ENCODE measurements at places on chromosomes 7 and 10.

- DNase-seq, result no peak
These were observed 113.7 kb downstream of the LRMDA start for GRCh38 chr10:75544993-75545706.

DNA sequence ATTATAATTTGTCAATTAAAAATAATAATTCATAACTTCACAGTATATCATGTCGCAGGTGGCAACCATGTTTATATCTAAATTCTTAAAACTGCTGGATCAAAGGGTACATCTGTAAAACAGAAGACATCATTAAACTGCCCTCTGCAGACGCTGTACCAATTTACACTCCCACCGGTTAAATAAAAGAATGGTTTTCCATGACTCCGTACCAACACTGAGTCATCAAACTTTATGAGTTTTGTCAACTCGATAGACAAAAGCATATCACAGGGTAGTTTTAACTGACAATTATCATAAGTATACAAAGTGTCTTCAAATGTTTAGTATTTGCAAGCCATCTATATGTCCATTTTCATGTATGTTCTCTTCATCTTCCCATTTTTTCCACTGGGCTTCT is 5.7 kb upstream of the GSTK1 start:
- DNase-seq, result no peak

DNA sequence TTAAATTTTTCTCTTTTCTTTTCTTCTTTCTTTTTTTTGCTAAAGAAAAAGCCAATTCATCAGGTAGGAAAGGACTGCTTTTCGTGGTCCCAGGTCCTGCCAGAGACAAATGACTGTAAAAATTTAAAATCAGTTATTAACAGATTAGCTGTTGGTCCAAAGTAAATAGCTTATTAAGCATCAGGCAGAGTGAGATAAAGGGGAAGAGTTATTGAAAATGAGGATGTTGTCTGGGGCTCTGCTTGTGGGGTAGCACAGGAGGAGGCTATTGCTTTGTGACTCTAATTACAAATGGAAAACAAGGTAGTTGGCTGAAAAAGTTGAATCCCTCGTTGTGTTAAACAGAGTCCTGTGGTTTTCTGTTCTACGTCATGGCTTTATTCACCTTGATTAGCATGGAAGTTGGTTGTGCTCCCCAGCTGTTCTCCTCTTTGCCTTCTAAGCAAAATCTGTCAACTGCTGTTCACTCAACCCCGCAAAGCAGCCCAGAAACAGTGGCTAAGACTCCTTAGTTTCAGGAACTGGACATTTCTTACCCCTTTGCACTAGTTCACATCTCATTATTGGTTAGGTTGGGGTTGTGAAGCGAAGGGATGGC is 128.9 kb downstream of the SNX10 start:
- DNase-seq, result no peak

DNA sequence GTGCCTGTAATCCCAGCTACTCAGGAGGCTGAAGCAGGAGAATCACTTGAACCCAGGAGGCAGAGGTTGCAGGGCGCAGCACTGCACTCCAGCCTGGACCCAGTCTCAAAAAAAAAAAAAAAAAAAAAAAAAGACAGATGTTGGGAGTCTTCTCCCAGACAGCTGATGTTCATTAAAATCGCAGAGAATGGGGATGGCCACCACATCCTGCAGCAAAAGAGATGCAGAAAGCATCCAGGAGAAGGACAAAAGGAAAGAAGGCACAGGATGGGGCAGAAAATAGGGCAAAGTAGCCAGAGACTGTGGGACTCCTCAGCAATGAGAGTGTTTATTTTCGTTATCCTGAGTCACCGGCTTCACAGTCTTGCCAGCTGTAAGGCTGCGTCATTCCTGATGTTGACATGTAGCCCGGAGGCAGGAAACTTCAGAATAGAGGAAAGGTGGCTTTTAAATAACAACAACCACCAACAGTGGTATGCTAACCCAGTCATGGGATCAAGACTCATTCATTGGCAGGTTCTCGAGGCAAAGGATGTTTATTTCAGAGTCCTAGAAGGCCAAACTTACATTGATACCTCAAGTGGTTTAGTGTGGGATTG is 149.5 kb upstream of the SVIL start:
- DNase-seq, result no peak

DNA sequence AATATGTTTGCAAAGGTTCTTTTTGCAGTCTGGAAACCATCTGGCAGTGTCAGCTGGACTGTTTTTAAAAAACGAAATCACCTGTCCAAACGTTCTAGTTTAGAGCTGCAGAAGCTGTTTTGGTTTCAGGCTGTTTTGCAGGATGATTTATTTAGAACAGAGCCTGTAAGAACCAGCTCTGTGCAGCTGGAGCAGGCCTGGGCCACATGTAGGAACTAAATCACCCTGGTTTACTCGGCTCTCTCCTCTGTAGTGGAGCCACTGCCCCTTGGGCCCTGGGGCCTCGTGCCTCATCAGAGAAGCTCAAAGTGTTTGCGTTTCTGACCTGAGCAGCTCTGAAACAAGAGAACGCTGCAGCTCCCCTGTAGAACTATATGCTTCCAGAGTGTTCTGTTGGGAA is 142.5 kb downstream of the ACTR3B start:
- no peak for DNase-seq

DNA sequence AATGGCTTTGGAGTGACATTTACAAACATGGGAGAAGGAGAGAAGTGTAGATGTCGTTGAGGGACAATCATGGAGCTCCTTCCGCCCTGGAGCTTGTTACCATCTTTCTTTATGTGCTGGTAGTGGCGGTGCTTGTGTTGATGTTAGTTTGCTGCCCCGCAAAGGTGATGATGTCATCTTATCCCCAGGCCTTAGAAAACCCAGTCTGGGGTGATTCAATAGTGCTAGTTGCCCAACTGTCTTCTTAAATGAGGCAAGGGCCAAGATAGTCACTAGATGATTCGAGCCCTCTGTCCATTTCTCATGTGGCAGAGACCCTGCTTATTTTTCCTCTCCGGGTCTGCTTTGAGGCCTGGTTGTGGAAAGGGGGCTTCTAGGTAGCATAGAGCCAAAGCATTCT is 277.4 kb downstream of the CCSER2 start:
- no peak for DNase-seq

GRCh38 chr7:153301936-153302335 is 542.4 kb downstream of the ACTR3B start:
- DNase-seq, result no peak

GRCh38 chr7:72493850-72494661 is 81.9 kb upstream of the CALN1 start:
- peak; percentile 35 for DNase-seq

DNA sequence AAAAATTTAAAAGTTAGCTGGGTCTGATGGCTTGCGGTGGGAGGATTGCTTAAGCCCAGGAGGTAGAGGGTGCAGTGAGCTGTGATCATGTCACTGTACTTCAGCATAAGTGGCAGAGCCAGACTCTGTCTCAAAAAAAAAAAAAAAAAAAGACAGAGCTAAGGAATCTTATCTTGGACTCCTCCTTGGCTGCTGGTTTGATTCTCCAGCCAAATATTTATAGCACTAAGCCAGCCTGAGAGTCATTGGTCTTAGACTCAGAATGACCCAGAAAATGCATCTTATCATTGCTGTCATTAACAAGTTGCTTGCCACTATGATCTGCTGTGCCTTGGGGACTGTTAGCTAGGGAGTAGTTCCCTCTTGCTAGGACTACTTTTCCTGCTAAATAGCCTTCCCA is 164.7 kb downstream of the GNAT3 start:
- no peak for DNase-seq
